ENCODE measurements at places on chromosomes 5 and 9.

GRCh38 chr5:74127381-74128320 is 501.7 kb downstream of the ARHGEF28 start:
- DNase-seq: peak; percentile 71

GRCh38 chr9:80251778-80252177 is 680.0 kb downstream of the TLE4 start:
- no peak for DNase-seq

DNA sequence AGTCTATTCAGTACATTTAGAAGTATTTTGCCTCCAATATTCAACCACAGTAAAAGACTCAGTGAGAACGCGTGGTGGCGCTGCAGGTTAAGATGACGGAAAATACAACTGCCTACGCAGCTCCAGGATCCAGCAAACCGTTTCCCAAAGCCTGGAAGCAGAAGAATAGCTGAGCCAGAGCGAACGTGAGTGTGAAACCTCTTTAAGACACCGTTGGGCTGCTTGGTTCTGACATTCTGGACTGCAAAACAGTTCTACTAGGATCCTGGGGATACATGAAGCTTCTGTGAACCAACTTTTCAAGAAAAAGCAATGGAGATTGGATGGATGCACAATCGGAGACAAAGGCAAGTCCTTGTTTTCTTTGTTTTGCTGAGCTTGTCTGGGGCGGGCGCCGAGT is at the start of gene PCDHB16:
Gene PCDHB16 (plus strand): TSS at position 140 of the 400 bp plus-strand sequence. CDS start 173 bp downstream, at position 313.
- peak; percentile 78 for DNase-seq

DNA sequence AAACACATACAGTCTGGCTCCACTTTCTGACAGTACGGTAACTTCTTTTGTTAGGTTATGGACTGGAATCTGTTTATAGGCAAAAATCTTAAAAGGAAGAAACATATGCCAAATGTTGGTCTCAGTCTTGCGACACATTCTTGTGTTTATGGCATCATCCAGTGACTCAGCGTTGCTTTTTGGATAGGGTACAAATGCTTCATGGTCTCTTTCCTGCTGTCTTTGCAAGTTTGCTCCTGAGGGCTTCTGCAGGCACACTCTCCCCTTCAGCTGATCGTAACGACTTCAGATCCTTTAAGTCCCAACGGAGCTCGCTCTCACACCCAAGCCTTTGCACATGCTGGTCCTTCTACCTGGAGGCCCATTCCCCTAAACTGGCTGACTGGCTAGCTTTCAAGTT is 23.6 kb upstream of the TNFSF8 start:
- no peak for DNase-seq

GRCh38 chr9:32716425-32716824 is 66.9 kb upstream of the TMEM215 start:
- no peak for DNase-seq

- DNase-seq: peak; percentile 7
These were observed 43.3 kb downstream of the PRELID2 start for GRCh38 chr5:145791866-145792265.

DNA sequence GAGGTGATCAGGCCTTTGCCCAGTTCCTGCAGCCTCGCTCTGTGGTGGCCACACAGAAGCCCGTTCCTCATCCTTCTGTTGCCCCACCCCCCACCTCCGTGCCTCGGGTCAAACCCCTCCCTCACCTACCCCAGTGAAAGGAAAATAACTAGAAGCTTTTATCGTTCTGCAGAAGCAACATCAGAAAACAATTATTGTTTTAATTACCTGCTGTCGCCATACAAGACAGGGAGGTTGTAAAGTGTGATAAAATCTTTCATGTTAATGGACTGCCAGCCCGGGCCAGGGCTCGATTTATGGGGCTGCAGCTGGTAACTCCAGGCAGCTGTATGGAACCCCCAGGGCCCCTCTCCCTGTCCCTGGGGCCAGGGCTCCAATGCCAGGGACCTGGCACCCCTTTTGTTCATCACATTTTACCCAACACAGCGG is 20.6 kb downstream of the UNC5A start:
- no peak for DNase-seq

DNA sequence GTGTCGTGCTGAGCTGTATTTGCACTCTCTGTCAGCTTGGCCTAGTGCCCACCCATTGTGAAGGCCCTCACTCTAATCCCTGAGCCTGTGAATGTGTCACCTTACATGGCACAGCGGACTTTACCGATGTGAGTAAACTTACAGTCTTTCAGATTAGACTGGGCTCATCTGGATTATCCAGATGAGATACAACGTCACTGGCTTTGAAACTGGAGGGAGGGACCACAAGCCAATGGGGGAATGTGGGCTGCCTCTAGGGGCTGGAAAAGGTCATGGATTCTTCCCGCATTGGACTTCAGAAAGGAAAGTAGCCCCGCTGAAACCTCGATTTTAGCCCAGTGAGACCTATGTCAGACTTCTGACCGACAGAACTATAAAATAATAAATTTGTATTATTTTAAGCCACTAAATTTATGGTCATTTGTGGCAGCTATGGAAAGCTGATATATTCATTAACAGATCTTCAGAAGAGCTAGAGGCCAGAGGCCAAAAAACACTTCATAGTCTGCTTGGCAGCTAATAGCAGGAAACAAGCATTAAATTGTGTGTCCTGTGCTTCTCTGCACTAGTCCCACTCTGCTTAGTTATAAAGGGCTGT is 139.0 kb upstream of the GAS1 start:
- no peak for DNase-seq

- no peak for DNase-seq
These were observed 9.7 kb downstream of the NOL8 start for GRCh38 chr9:92315456-92315855.

DNA sequence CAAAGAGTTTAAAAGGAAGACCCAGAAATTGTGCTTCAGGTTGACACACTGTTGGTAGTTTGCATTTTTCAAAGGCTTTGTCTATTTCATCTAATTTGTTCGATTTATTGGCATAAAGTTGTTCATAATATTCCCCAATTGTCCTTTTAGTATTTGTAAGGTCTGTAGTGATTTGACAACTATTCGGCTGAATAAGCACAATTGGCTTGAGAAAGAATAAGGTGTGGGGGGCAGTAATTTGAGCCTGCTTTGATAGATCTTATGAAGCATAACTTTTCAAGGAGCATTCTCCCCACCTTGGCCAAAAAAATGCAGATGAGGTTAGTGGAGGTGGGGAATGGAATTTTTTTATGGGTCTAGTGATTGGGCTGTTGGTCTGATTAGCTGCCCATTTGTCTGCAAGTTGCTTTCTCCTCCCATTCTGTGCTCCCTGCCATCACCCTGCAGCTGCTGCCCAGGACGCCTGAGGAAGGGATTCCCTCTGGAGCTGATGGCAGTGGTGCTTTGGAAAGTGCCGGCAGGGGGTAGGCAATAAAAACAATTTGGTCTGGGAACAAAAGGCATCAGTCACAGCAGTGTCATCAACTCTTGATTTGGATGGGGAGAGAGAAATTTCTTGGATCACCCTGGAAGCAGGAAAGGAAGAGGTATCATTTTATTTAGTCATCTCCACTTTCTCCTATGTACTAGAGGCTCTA is 26.6 kb downstream of the WNT8A start:
- DNase-seq: no peak

- peak; percentile 49 for DNase-seq
These were observed 1018.4 kb upstream of the ARRDC3 start for GRCh38 chr5:92401492-92401891.

DNA sequence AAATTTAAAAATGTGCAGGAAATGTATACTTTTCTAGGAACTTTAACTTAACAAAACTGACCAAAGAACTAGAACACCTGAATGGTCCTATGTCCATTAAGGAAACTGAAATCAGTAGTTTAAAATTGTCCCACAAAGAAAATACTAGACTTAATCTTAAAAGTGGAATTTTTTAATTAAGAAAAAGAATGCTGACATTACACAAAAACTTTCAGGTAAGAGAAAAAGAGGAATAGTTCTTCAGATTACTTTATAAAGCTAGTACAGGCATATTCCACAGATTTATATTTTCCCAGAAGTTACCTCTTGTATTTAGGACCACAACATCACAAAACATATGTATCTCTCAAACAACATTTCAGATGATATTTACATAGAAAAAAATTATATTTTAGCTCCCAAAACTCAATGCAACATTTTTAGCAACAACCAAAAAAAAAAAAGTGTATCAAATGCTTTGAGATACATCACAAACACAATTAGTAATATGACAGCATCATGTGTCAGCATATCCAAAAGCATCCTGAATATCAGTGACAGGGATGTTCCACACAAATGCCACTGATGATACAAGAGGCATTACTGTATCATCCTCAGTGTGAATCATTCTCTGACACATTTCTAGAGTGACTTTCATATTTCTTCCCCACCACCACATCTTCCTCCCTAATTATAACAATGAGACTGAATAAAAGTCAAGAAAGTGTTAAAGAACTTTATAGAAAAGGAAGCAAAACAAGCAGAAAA is 264.0 kb downstream of the EPB41L4A start:
- peak; percentile 19 for DNase-seq

DNA sequence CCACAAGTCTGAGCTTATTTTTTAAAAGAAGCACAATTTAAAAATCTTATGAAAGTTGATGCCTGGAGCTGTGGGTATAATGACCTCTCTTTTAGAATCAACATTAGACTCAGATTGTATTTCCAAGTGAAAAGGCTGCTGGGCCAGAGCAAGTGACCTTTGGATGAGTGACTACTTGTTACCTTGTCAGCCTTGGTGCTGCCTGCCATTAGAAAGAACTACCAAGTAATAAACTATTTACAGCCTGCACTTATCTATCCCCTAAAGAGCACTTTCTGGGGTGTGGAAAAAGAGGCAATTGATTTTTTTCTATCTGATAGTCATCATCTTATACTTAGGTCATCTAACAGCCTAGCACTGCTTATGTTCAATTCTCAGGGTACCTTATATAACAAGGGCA is 134.9 kb upstream of the FBXL17 start:
- no peak for DNase-seq

DNA sequence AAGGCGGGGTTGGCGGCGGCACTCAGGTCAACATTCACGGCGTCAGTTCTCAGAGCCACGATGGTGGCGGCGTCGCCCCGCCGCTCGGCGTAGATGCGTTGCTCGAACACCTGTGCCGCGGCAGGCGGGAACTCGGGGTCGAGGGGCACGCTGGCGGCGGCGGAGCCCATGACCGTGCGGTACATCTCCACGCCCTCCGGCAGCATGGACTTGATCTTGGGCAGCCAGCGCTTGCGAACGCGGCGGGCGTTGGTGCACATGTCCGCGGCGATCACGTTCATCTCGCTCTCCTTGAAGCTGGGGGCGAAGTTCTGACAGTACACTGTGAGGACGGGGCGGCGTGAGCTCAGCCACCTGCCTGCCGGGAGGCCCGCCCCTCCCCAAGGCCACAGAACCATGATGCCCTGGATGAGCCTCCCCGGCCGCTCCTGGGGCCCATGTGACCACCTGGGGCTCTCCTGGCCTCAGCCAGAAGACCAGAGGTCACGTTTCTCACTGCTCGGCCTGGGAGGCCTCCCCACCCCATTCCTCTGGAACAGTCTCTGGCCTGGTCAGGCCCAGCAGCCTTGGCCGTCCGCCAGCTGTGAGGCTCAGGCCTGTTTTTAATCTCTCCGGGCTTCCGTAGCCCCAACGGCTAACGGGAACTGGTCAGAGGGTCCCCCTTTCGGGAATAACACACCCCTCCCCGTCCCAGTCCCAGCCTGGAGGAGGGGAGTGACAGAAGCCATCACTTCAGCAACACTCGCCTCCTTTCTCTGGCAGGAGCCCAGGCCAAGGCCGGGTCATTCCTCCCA is 50.7 kb upstream of the UBAC1 start:
- no peak for DNase-seq

DNA sequence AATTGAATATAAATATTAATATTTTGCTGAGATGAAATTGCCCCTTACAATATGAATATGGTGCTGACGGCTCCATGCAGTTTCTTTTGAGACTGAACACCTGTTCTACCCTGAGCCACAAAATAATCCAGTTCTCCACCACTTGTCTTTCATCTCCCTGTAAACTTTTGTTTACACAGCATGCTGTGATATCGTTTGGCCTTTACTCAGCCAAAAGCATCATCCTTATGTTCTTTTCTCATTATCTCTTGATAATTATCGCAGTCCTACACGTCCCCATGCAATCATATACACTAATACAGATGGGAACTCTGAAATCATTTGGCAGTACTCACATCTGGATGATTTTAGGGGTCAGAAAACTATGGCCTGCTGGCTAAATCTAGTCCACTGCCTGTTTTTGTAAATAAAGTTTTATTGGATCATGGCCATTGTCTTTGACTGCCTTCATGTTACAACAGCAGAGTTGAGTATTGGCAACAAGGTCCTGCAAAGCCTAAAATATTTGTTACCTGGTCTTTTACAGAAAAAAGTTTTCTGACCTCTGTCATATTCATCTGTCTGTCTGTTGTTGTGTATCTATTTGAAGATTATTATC is 53.3 kb downstream of the AOPEP start:
- peak; percentile 33 for DNase-seq

DNA sequence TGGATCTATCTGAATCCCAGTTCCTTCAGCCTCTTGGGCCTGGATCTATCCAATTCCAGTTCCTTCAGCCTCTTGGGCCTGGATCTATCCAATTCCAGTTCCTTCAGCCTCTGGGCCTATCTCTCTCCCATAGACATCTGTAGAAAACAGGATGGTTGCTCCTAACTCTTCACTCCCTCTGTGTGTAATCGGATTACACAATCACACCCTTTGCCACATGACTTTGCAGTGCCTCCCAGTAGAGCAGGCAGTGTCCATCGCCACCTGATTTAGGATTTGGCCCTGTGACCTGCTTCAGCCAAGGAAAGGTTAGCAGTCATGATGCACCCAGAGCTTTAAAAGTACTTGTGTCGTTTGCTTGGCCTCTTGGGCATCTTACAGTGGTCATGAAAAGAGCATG is 56.7 kb downstream of the LHX2 start:
- DNase-seq: no peak

Data from DMS53 (cell line).